Muscle of leg (tissue), 16 donors: ENCODE measurements at places on chromosomes 6 and 20. TPM values are rescaled to one million over a fixed set of nuclear protein-coding genes. Genes with fewer than 3 reads are reported as not detected.

DNA sequence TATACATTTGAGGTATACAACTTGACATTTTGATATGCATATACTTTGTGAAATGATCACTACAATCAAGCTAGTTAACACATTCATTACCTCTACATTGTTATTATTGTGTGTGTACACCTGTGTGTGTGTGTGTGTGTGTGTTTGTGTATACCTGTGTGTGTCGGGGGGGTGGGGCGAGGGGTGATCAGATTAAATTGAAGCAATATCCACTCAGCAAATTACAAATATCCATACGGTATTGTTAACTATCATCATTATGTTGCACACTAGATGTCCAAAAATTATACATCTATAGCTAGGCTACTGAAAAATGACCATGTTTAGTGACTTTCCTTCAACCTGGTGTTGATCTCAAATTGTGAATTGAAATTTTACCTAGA is 1.8 kb downstream of the RHAG start:
- no peaks in the 10 kb centered on the region for H3K36me3 ChIP-seq
- no peak for DNase-seq
- no peak overlapping the region for H3K4me3 ChIP-seq

DNA sequence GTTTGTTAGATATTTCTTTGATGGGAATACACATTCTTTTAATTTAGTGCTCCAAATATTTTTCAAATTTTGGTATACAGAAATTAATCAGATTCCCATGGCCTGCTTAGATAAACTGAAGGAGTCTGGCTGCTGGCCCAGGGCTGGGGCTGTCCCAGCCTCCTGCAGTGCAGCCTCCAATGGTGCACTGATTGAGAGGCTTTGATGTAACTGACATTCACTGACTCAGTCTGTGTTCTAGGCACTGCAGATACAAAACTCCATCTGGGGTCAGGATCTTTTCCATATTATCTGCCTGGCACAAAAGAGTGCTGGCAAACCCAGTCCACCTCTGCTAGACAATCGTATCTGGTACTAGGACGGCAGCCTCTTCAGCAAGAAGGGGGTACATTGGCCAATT is 64.8 kb downstream of the GRIK2 start:
- H3K27ac ChIP-seq, result no peak overlapping the region
- no peaks in the 10 kb centered on the region for H3K4me1 ChIP-seq
- no peak for DNase-seq
- no peaks in the 10 kb centered on the region for H3K36me3 ChIP-seq
- no peak overlapping the region for H3K4me3 ChIP-seq
- H3K27me3 ChIP-seq, result no peaks in the 10 kb centered on the region

- no peaks in the 10 kb centered on the region for H3K27me3 ChIP-seq
- H3K4me3 ChIP-seq, result no peak overlapping the region
- no peaks in the 10 kb centered on the region for H3K36me3 ChIP-seq
- H3K4me1 ChIP-seq, result no peaks in the 10 kb centered on the region
- DNase-seq, result no peak
- H3K27ac ChIP-seq, result no peak overlapping the region
These were observed 270.4 kb upstream of the RSPO3 start for GRCh38 chr6:126848119-126848518.

- no peak overlapping the region for H3K27ac ChIP-seq
- H3K4me1 ChIP-seq, result no peaks in the 10 kb centered on the region
- no peak overlapping the region for H3K4me3 ChIP-seq
- no peaks in the 10 kb centered on the region for H3K27me3 ChIP-seq
- no peaks in the 10 kb centered on the region for H3K36me3 ChIP-seq
- no peak for DNase-seq
These were observed 12.4 kb downstream of the HTR1E start for GRCh38 chr6:86949771-86950170.

Gene USP49
- 2.7 TPM for total RNA-seq

Gene KCNK16
- total RNA-seq, result not detected

Gene SLC35F1
- total RNA-seq, result 1.9 TPM
